ENCODE measurements at places on chromosomes 6 and 20.

- no peak for DNase-seq
Observed at GRCh38 chr20:16537918-16538317, 35.3 kb downstream of the KIF16B start.

- DNase-seq: no peak
Observed at GRCh38 chr6:42226645-42227143, 9.0 kb upstream of the MRPS10 start.

- no peak for DNase-seq
Observed at GRCh38 chr6:169370054-169370453, 116.4 kb upstream of the THBS2 start.

- DNase-seq: peak; percentile 90
Observed at GRCh38 chr6:26123675-26123946, 36.4 kb downstream of the HFE start.

- DNase-seq: no peak
Observed at GRCh38 chr6:133411757-133412156, 170.6 kb downstream of the EYA4 start.

GRCh38 chr20:44309763-44310663 is 989 bp downstream of the FITM2 start:
- no peak for DNase-seq

Measured in natural killer cell treated with Interleukin-12 subunit alpha and Interleukin-12 subunit beta and Interleukin-15 and Interleukin-18, amount 100 ng/mL, for 72 hours (primary cell).